ENCODE measurements at places on chromosomes 7 and 10.

DNA sequence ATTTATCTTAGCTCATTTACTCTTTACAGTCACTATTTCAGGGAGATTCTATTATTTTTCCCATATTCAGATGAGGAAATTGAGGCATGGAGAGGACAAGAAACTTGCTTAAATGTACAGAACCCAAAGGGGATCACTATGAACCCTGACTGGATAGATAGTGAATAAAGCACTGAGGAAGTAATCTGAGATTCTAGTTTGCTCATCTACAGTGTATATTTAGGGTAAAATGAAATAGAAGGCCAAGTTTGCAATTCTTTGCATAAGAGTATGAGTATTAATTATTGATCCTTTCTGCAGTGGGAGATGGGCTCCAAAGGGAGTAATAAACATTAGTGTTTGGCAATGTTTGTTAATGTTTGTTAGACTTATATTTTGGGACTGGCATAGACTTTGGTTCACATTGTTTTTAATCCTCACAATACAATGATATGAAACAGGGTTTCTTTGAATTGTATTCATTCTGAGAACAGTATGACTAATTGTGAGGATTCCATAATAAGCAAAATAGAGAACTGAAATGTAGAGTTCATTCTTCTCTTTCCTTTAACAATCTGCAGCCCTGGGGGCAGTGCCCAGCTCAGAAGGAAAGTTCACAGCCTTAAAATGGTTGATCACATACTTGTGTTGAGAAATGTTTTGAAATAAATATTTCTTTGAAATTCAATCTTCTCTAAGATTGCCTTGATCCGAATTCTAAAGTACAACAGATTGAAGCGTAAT, 131.0 kb upstream of the ZNF804B start:
- no peak for DNase-seq

- no peak for DNase-seq
Measured at GRCh38 chr7:73992101-73992562, 35.8 kb upstream of the ELN start.

- DNase-seq, result no peak
Measured at GRCh38 chr7:44969701-44970522, 8.9 kb downstream of the MYO1G start.

- no peak for DNase-seq
Measured at GRCh38 chr7:8354503-8354902, 78.9 kb upstream of the NXPH1 start.

- DNase-seq, result no peak
Measured at GRCh38 chr10:66931340-66931948, 5.6 kb downstream of the LRRTM3 start.

DNA sequence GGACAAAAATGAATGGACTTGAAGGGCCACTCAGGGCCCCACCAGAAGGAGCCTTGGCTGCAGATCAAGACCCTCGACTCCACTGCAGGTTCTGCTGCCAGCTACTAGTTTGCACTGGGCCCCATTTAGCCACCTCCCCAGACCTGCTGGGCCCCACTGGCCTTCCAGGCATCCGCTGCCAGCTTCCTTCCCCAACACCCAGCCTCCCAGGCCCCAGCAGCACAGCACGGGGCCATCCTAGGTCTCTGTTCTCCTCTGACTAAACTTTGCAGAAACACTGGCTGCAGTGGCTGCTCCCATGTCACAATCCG, 277.4 kb upstream of the KLF14 start:
- DNase-seq, result no peak

DNA sequence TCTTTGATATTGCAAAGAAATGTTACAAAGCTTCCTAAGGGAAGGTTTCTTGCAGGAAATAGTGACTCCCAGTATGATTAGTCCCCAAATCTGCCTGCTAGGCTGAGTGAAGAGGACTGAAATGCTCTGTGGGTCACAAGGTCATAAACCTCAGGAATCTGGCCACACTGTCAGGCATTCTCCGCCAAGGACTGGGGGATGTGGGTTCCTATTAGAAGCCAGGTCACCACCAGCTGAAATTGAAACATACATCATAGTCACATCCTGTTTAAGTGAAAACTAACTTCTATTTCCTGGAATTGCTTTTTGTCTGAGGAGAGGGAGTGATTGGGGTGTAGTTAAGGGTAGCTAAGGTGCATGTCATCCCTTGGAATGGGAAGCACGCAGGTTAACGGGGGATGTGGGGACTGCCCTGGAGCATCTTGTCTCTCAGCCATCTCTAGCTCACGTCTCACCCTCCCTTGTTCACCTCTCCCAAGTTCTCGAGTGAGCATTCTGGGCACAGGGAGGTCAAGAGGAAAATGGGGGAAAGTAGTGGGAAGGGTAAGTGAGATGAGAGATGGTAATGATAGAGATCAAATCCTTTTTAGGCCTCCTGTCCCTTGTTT, 12.0 kb upstream of the GSAP start:
- no peak for DNase-seq

DNA sequence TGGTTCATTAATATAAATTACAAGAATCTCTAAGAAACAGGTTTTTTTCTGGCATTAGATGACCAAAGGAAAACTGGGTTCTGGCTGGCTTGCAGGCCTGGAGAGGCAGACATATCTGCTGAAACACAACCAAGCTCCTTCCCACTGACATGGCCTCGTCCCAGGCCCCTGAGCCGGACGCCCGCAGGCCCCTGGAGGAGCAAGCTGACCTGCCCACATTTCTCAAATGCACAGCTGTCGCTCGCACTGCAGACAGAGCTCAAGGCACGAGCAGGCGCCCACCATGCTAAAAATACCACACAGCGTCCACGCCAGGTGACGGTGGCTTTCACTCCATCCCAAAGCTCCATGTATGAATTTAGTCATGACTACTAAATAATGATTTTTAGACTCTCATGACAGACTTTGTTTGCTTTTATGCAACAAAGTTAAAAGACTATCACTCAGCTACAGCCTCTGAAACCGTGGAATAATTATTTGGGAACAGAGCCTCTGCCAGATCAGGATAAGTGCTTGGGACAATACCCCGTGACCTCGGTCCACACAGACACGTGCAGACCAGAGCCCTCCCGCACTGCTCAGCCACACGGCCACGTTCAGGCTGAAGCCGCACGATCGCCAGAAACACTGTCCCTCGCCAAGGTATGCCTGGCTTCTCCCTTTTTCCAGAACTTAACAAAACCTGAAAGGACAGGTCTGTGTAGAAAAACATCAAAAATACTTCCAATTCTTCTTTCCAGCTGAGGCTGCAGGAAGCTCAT, 71.1 kb downstream of the DIP2C start:
- no peak for DNase-seq

- no peak for DNase-seq
Measured at GRCh38 chr7:2537981-2538851, 17.1 kb downstream of the BRAT1 start.

DNA sequence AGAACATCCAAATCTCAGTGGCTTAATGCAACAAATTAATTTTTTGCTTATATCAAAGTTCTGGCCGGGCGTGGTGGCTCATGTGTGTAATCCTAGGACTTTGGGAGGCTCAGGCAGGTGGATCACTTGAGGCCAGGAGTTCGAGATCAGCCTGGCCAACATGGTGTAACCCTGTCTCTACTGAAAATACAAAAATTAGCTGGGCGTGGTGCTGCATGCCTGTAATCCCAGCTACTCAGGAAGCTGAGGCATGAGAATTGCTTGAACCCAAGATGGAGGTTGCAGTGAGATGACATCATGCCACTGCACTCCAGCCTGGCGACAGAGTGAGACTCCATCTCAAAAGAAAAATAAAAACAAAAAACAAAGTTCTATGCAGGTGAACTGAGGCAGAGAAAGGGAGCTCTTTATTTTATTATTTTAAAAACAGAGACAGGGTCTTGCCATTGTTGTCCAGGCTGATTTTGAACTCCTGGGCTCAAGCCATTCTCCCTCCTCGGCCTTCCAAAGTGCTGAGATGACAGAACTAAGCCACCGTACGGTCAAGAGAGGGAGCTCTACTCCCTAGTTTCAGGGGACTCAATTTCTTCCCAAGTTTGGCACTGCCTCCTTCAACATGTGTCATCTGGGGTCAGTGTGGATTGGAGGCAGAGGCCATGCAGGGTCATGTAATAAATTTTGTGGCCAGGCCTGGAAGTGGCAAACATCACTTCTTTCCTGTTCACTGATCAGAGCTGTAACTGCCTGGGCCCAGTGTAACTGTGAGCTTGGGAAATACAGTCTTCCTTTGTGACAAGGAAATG, 2.4 kb downstream of the ADCK2 start:
- peak; percentile 39 for DNase-seq

GRCh38 chr10:131554821-131555220, 243.3 kb upstream of the TCERG1L start:
- DNase-seq, result no peak

Data from heart left ventricle (tissue), 16 donors.